ENCODE measurements at places on chromosomes 2 and 18.

DNA sequence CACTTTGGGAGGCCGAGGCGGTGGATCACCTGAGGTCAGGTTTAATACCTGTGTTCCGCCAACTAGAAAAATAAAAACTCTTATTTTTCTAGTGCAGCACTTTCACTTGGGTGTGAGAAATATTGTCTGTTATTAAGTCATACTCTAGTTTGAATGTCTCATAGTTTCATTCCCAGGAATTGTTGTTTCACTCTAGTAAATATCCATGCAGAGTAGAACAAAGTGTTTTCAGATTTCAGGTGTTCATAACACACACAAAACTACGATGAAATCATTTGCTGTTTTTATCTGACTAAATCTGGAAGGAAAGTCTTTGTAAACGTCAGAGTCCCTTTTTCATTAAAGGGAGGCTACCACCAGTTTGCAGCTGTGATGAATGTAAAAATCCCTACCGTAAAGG lies 4.0 kb downstream of the FAM117B start:
- DNase-seq = no peak

GRCh38 chr18:10804126-10804525 lies 278.3 kb downstream of the NAPG start:
- DNase-seq = no peak

DNA sequence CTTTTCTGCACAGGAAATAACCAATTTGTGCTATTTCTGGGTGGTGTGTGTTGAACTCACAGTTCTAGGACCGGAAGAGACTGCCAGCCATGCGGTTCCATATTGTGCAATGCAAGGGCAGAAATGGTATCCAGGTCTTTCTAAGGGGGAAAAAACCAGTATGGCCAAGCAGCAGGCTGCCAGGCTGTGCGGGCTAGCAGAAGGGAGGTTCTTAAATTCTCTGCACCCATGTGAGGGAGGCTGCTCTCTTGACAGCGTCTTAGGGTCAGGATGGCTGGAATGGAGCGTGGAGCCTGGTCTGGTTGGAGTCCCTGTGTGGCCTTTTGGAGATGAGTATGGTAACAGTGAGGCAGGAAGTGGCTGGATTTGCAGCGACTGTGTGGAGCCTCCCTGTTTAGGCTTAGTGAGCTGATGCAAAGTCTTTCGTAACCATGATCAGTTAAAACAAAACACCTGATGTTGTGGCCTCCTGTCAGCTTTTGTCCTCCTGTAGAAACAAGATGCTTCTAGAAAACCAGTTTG lies 52.6 kb downstream of the NCK2 start:
- peak; percentile 72 for DNase-seq

GRCh38 chr2:166632616-166633015 lies 138.6 kb upstream of the SCN7A start:
- no peak for DNase-seq

GRCh38 chr2:186687807-186688211 lies 6.1 kb upstream of the FAM171B start:
- no peak for DNase-seq

GRCh38 chr2:187545238-187545751 lies 8.9 kb downstream of the TFPI start:
- no peak for DNase-seq

DNA sequence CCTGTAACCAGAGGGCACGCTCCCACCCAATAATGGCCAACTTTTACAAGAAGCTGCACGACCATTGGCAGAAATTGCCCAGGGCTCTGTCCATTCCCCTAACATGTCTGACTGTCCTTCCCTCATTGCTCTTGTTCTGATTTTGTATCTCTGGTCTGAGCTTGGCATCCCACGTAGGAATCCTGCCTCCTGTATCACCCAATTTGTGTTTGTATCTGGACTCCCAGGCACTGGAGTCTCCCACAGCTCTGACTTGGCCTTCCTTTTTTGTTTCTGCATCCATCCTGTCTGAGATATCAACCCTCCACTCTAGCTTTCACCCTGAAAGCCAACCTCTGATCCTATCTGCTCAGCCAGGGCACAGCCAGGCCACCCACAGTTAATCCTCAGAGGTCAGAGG lies 259.8 kb downstream of the FBXO15 start:
- DNase-seq = no peak

GRCh38 chr2:85326406-85327159 lies 1.2 kb downstream of the TGOLN2 start:
- peak; percentile 80 for DNase-seq

DNA sequence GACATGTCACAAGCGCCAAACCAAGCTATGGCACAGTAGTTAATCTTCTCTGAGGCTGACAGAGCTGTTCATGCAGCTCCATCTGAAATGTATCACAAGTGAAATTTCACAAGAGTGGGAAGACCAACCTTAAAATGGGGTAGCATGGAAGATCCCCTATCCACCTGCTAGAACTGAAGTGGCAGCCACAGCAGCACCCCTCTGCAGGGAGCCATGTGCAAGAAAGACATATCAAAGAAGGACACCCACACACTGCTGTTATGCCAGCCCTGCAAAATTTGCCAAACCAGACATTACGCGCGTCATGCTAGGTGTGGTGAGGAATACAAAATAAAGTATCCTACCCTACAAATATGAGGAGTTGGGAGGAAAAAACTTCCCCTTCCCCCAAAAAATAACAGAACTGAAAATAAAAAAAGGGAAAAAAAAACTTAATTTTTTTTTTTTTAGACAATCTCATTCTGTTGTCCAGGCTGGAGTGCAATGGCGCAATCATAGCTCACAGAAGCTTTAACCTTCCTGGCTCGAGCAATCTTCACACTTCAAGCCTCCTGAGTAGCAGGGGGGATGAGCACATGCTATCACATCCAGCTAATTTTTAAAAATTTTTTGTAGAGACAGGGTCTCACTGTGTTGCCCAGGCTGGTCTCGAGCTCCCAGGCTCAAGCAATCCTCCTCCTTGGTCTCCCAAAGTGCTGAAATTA lies 76.2 kb downstream of the STK39 start:
- no peak for DNase-seq

- no peak for DNase-seq
These were observed 95.0 kb downstream of the DDX1 start for GRCh38 chr2:15686643-15687042.

GRCh38 chr2:30938196-30938595 lies 130.9 kb upstream of the CAPN13 start:
- no peak for DNase-seq

DNA sequence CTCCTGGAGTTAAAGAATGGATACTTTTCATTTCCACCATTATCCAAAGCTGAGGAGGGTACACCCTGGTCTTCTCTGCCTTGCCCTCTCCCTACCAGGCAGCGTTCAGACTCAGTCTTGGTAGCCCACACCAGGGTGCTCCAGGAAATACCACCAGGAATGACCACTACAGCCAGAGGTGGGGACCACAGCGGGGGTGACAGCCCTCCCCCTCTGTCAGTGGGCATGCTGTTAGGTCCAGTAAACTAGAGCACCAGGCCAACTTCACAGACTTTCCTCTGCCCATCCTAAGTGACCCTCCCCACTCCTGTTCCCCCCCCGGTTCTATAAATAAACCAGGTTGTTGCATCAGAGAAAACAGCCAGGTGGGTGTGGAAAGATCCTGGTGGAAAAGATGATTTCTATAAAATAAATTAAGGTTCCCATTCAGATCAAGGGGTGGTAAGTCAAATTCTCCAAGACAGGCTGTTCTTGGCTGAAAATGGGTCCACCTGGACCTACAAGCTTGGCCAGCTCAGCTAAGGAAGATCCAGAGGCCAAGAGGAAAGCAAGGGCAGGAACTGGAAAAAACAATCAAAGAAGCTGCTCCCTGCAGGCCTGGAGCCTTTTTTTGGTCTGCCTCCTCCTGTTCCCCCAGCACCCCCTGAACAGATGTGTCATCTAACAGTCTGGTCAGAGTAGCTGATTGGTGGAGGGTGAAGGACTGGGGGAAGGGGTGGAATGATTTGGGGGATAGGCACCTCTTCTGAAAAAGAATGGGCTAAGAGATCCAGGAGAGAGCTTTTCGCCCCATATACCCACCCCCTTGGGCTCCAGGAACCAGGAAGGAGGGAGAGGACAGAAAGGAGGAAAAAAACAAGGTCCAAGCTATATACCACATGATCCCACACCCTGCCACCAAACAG lies 2.3 kb downstream of the RAB11FIP5 start:
- no peak for DNase-seq

DNA sequence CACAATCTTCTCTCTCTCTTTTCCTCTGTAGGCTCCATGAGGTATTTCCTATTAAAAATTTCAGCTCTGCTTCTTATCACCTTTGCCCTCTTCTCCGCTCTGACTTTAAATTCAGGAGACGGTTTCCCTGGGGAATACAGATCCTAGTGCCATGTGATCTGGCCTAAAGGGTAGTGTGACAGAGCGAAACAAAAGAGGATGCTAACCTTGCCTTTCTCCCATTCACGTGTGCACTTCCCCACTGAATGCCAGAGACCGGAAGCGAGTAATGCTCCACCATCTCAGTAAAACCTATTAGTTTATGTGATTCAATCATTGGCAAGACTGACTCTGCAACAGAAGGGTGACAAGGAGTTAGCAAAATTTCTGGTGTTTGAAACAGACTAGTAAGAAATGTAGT lies 358.3 kb downstream of the ZNF521 start:
- no peak for DNase-seq

Measured in activated effector memory CD4-positive, alpha-beta T cell treated with anti-CD3 and anti-CD28 coated beads, Interleukin-2, amount 50 U/mL, for 16 hours (primary cell).